ENCODE measurements at places on chromosomes 7 and 10.

- no peak for DNase-seq
These were observed 444.8 kb downstream of the GATA3 start for GRCh38 chr10:8499312-8499711.

DNA sequence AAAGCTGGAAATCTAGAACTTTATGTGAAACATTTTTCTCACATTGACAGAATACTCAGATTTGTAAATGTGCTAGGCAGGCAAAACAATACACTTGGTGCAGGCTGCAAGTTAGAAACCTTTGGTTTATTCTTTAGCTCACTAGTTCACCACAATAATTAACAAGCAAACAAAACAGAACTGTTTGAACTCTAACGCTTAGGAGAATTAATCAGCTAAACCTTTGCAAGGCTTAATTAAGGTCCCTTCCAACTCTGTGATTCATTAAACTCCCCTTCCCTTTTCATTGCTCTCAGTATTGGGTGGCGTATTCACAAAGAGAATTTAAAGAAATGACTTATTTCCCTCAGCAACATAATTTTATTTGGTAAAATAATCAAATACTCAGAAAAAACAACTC is 99.0 kb downstream of the PON1 start:
- DNase-seq = no peak

GRCh38 chr10:123535386-123535785 is 130.8 kb upstream of the GPR26 start:
- no peak for DNase-seq

GRCh38 chr10:98489561-98490481 is 43.1 kb upstream of the HPS1 start:
- no peak for DNase-seq

- DNase-seq = no peak
These were observed 182.9 kb downstream of the BMPER start for GRCh38 chr7:34087892-34088891.

All from stimulated activated CD8-positive, alpha-beta memory T cell treated with anti-CD3 and anti-CD28 coated beads, Interleukin-4, amount 100 ng/mL, for 24 hours (primary cell).